ENCODE measurements at places on chromosomes 12 and 14. TPM values are rescaled to one million over a fixed set of nuclear protein-coding genes. Genes with fewer than 3 reads are reported as not detected.

- no peak for DNase-seq
Observed at GRCh38 chr12:3204143-3204542, 127.0 kb downstream of the TSPAN9 start.

KITLG gene
- 90.8 TPM for total RNA-seq

DNA sequence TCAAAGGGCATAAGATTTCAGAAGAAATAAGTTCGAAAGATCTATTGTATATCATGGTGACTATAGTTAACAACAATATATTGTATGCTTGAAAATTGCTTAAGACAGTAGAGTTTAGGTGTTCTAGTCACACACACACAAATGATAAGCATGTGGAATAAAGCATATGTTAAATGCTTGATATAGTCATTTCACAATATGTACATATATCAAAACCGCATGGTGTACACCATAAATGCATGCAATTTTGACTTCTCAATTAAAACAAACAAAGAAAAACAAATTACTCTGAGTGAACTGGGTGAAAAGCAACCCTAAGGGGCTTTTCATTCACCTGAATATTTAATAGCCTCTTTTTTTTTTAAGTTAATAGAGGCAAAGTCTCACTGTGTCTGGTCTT lies 40.3 kb upstream of the BCAT1 start:
- no peak for DNase-seq

ACOT4 gene
- total RNA-seq: 1.7 TPM

NPAS3 gene
- 44.6 TPM for total RNA-seq

- DNase-seq: no peak
Observed at GRCh38 chr12:64088431-64089349, 133.4 kb downstream of the KICS2 start.

GPRC5A gene
- total RNA-seq: 0.31 TPM

AQP6 gene
- 0.62 TPM for total RNA-seq

NANOG gene
- not detected for total RNA-seq
